OCI-M1 (cell line): ENCODE measurements at places on chromosomes 2 and 18.

- no peak for DNase-seq
These were observed 19.3 kb upstream of the LOXHD1 start for GRCh38 chr18:46676182-46676835.

GRCh38 chr2:223744580-223744979 is 92.8 kb downstream of the AP1S3 start:
- peak; percentile 30 for DNase-seq

DNA sequence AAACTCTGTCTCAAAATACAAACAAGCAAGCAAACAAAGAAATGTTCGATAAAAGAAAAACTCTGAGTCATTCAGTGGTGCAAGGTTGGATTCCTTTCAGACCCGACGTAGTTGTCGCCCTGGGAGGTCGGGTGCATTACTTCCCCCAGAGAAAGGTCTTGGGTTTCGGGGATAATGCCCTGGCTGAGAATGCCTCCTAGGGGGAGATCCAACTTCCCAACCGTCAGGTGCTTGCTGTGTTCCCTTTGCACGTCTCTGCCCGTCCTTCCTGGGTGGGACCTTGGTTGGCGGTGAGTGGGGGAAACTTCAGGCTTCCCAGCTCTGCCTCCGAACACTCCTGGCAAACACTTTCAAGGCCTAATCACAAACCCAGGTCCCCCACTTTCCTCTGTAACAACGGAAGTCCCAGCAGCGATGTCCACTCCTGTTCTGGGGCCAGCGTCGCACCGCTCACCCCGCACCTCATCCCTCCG is 609 bp downstream of the TPGS2 start:
- DNase-seq: peak; percentile 73

DNA sequence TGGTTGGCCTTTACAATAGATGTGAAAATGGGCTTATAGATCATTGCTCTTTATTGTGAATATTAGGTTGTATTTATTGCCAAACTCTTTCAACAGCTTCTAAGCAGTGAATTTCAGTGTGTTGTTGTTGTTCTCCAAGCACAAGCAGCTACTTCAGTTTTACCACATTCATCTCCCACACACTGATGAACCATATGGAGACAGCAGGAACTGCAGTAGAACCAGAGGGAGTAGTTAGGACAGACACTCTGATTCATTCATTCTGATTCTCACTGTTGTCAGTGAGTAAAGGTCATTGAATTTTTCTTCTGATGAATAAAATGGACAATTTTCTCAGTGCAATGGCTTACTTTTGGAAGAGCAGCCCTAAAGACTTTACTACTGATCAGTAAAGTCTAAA is 40.2 kb downstream of the CCDC74A start:
- DNase-seq: no peak

- no peak for DNase-seq
These were observed 185.2 kb downstream of the ALPK2 start for GRCh38 chr18:58443671-58444070.

GRCh38 chr2:11773111-11773510 is 26.7 kb downstream of the LPIN1 start:
- no peak for DNase-seq
